ENCODE measurements at places on chromosomes 11 and 22.
A peak's percentile ranks its signal among the peaks of the same experiment; 100 is the strongest.

GRCh38 chr11:102306817-102307726 lies 10.2 kb upstream of the BIRC3 start:
- H3K27me3 ChIP-seq: no peaks in the 10 kb centered on the region
- H3K4me3 ChIP-seq: no peak overlapping the region
- peaks cover 4% of the 10 kb centered on the region for H3K4me1 ChIP-seq
- H3K27ac ChIP-seq: no peak overlapping the region

- H3K27ac ChIP-seq: no peak overlapping the region
- H3K27me3 ChIP-seq: no peaks in the 10 kb centered on the region
- H3K4me3 ChIP-seq: no peak overlapping the region
- no peak for DNase-seq
- peaks cover 18% of the 10 kb centered on the region for H3K4me1 ChIP-seq
Measured at GRCh38 chr11:11396301-11397035, 43.4 kb upstream of the CSNK2A3 start.

DNA sequence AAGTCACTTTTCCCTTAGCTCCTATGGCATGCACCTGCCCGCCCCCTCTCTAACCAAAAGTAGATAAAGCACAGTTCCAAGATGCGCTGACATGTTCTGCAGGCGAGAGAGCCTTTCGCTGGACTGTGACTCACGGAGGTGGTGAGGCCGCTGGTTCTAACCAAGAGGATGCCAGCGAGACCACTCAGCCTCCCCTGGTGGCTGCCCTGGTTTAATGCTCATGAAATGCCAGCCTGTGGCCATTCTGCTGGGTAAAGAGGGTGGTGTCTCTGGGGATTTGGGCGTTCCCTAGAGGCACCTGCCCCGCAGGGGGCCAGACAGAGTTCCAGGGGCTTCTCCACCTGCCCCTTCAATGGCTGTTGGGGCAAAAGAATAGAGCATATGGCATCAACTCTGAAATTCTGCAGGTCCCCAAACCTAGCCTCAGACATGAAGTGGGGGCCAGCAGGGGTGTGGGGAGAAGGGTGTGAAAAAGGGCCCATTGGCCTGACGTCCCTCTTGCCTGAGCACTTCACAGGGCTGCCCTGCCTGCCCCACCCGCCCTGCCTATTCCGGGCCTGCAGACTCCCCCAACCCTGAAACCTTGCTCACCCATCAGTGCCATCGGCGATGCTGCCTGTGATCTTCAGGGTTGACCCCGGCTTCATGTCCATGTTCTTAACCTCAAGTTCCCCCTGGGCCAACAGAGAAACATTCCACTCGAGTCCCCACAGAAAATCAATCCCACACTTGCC lies 8.5 kb downstream of the LGALS2 start:
- no peaks in the 10 kb centered on the region for H3K27me3 ChIP-seq
- peaks cover 10% of the 10 kb centered on the region for H3K4me1 ChIP-seq
- no peak for DNase-seq
- no peak overlapping the region for H3K27ac ChIP-seq
- H3K36me3 ChIP-seq: peaks cover 21% of the 10 kb centered on the region
- no peak overlapping the region for H3K4me3 ChIP-seq

DNA sequence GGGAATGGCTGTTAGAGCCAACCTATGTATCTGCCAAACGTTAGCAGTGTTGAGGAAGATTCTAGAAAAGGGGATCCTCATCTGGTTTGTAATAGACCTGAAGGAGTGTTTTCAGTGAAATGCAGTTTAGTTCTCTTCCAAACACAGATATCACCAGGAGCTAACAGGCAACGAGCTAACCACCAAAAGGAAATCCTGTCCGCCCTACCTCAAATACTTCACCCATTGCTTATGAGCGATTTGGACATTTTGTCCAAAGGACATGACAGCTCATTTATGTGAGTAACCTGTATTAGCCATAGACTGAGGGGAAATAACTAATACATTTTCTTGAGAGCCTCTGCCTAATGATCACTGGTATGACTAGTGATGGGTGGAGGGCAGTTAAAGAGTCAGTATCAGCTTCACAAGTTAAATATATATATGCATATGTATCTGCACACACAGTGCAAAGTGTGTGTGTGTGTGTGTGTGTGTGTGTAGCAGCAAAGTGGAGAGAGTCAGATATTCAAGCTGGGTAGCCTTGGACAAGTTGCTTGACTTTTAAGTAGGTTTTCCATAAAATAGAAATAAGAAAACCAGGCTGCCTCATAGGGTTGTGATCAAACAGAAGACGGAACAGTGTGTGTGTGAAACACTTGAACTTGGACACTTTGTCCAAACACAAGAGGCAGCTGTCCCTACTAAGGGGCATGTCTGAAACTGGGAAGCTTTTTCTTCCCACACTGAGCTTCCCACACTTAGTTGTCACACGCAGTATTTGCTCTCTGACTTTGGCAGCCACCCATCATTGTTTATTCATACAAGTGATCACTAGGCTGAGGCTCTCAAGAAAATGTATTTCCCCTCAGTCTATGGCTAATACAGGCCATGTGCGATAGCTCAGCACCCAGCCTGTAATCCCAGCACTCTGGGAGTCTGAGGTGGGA lies 940 bp upstream of the C11orf91 start:
- peaks cover 4% of the 10 kb centered on the region for H3K36me3 ChIP-seq
- H3K27ac ChIP-seq: peak overlapping the region; percentile 0
- H3K27me3 ChIP-seq: no peaks in the 10 kb centered on the region
- peak overlapping the region; percentile 85 for H3K4me3 ChIP-seq
- no peak for DNase-seq

DNA sequence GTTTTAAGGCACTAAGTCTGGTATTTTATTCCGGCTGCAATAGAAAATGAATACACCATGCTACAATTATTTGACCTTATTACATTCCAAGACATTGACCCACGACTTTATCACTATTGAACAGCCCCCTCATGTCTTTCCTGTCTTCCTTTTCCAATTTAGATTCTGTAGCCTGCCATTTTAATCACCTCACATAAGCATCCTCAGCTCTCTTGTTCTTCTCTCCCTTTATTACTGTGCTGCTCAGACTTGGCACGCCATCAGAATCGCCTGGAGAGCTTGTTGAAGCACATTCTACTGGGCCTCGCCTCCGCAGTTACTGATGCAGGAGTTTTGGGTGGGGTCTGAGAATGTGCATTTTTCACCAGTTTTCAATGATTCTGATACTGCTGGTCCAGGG lies 38.7 kb upstream of the SWAP70 start:
- H3K27me3 ChIP-seq: no peaks in the 10 kb centered on the region
- H3K4me1 ChIP-seq: peaks cover 8% of the 10 kb centered on the region
- no peak overlapping the region for H3K27ac ChIP-seq
- no peaks in the 10 kb centered on the region for H3K36me3 ChIP-seq
- no peak overlapping the region for H3K4me3 ChIP-seq

- no peaks in the 10 kb centered on the region for H3K27me3 ChIP-seq
- H3K36me3 ChIP-seq: no peaks in the 10 kb centered on the region
- H3K4me3 ChIP-seq: no peak overlapping the region
- H3K27ac ChIP-seq: no peak overlapping the region
- no peaks in the 10 kb centered on the region for H3K4me1 ChIP-seq
- no peak for DNase-seq
Measured at GRCh38 chr11:120649316-120649715, 137.8 kb downstream of the GRIK4 start.

DNA sequence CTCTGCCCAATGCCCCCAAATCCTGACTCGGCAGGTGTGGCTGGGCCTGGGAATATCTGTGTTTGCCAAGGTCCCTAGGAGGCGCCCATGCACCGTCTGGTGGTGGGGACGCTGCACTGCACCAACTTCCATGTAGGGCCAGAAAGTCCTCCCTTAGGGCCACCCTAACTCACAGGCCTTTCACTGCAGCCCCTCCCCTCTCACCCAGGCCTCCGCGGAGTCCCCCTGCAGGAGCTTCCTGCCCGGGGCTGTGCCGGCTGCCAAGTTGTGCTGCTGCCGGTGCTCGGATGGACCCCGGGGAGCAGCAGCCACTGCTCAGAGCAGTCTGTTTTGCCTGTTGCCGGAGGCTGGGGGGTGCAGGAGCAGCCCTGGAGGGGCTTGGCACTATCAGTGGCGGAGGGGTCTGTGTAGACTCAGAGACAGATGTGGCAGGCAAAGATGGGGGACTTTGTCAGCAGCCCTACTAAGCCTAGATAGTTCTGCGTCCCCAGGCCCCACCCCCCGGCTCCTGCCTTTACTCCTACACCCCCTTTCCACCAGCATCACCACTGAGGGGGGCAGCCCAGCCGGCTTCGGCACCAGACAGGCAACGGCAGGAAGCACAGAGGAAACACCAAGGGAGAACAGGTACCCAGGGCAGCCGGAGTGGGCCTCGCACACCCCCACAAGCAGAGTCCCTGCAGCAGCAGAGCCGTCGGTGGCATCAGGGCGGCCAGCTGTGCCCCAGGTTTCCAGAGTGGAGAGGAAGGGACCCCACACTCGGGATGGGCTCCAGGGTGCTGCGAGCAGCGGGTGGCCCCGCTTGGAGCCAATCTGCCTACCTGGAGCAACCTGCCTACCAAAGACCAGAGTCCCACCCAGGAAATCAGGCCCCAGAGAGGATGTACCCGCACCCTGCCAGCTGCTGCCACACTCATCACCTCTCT lies 124.3 kb downstream of the TRIM29 start:
- no peak overlapping the region for H3K27ac ChIP-seq
- no peaks in the 10 kb centered on the region for H3K4me1 ChIP-seq
- no peaks in the 10 kb centered on the region for H3K27me3 ChIP-seq
- DNase-seq: no peak
- H3K36me3 ChIP-seq: no peaks in the 10 kb centered on the region
- no peak overlapping the region for H3K4me3 ChIP-seq

GRCh38 chr11:114344494-114344893 lies 48.3 kb downstream of the NNMT start:
- H3K4me3 ChIP-seq: no peak overlapping the region
- no peaks in the 10 kb centered on the region for H3K36me3 ChIP-seq
- DNase-seq: no peak
- H3K27me3 ChIP-seq: no peaks in the 10 kb centered on the region
- H3K27ac ChIP-seq: no peak overlapping the region

GRCh38 chr11:133413703-133414102 lies 118.6 kb downstream of the OPCML start:
- no peak overlapping the region for H3K4me3 ChIP-seq
- H3K36me3 ChIP-seq: no peaks in the 10 kb centered on the region
- no peaks in the 10 kb centered on the region for H3K27me3 ChIP-seq

GRCh38 chr11:119796363-119797060 lies 67.5 kb upstream of the NECTIN1 start:
- H3K4me3 ChIP-seq: no peak overlapping the region
- no peaks in the 10 kb centered on the region for H3K27me3 ChIP-seq
- H3K36me3 ChIP-seq: no peaks in the 10 kb centered on the region
- DNase-seq: no peak
- no peak overlapping the region for H3K27ac ChIP-seq

DNA sequence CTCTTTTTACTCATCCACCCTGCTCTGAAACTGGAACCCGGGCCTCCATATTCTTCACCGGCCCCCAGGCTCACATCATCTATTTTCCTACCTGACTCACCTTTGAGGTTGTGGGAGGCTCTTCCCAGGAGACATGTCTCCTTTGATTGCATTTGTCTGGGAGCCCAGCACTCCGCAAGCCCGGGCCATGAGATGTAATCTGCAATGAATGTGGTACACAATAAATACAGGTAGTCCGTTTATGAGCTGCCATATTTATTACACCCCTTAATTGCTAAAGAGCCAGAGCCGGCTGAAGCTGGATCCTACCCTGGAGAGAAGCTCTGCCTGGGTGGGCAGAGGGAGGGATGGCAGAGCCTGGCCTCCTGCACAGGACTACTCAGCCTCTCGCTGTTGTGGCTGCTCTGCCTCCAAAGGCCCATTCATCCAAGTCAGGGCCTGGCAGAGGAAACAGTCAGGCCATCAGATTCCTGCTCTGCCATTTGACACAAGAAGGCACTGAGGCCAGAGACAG lies 49.5 kb downstream of the TP53I11 start:
- no peaks in the 10 kb centered on the region for H3K27me3 ChIP-seq
- H3K4me3 ChIP-seq: no peak overlapping the region
- no peak for DNase-seq
- no peaks in the 10 kb centered on the region for H3K36me3 ChIP-seq

DNA sequence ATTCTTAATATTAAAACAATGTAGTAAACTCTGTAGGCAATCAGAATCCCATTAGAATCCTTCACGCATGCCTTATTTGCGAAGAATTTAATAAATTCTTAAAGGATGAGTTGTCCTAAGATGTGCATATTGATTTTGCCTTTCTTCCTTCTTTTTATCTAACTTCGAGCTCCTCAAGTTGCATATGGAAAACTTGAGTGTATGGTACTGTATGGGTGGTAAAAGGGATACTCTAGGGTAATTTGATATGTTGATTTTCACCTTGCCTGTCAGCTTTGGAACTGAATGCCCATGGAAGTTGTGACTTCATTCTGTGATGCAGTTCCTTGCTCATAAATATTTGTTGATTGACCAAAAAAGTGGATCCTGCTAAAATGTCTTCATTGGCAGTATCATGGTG lies 193.8 kb downstream of the DDX10 start:
- H3K36me3 ChIP-seq: no peaks in the 10 kb centered on the region
- H3K4me3 ChIP-seq: no peak overlapping the region
- no peaks in the 10 kb centered on the region for H3K27me3 ChIP-seq

- H3K36me3 ChIP-seq: peaks cover 18% of the 10 kb centered on the region
- H3K27ac ChIP-seq: no peak overlapping the region
- H3K4me1 ChIP-seq: peaks cover 15% of the 10 kb centered on the region
- H3K4me3 ChIP-seq: no peak overlapping the region
- no peak for DNase-seq
Measured at GRCh38 chr11:74255741-74256375, 55.6 kb downstream of the P4HA3 start.

- no peak overlapping the region for H3K4me3 ChIP-seq
- no peaks in the 10 kb centered on the region for H3K27me3 ChIP-seq
- H3K36me3 ChIP-seq: peaks cover 33% of the 10 kb centered on the region
- H3K4me1 ChIP-seq: no peaks in the 10 kb centered on the region
Measured at GRCh38 chr11:3104961-3105790, 48.0 kb upstream of the CARS1 start.

GRCh38 chr22:17314487-17314886 lies 54.8 kb upstream of the CECR2 start:
- H3K4me1 ChIP-seq: no peaks in the 10 kb centered on the region
- no peak overlapping the region for H3K27ac ChIP-seq
- H3K27me3 ChIP-seq: no peaks in the 10 kb centered on the region
- H3K4me3 ChIP-seq: no peak overlapping the region
- no peak for DNase-seq
- H3K36me3 ChIP-seq: no peaks in the 10 kb centered on the region

GRCh38 chr11:20097319-20098221 lies 62.7 kb downstream of the DBX1 start:
- peaks cover 81% of the 10 kb centered on the region for H3K4me1 ChIP-seq
- peak overlapping the region; percentile 85 for H3K27ac ChIP-seq
- no peaks in the 10 kb centered on the region for H3K27me3 ChIP-seq
- peaks cover 75% of the 10 kb centered on the region for H3K36me3 ChIP-seq

GRCh38 chr11:101866619-101867491 lies 48.0 kb upstream of the CEP126 start:
- H3K4me1 ChIP-seq: peaks cover 14% of the 10 kb centered on the region
- no peak for DNase-seq
- no peak overlapping the region for H3K4me3 ChIP-seq
- no peak overlapping the region for H3K27ac ChIP-seq
- H3K27me3 ChIP-seq: no peaks in the 10 kb centered on the region

DNA sequence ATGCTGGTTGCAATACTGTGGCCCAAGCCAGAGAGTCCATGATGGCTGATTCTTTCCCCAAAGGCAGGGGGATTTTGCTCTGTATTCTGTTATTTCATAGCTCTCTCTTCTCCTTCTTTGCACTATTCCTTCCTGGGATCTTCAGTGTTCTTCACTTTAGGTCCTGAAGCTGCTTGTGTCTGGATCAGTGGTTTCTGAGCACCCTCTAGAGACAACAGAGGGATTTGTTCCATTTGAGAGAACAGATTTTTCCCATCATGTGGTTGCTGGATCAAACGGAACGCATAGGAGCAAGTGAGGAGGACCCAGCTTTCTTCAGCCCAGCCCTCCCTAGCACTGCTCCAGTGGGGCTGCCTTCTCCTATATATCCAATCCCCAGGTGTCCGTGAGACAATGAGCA lies 68.7 kb upstream of the SYN3 start:
- H3K36me3 ChIP-seq: no peaks in the 10 kb centered on the region
- H3K27me3 ChIP-seq: no peaks in the 10 kb centered on the region
- no peak overlapping the region for H3K4me3 ChIP-seq
- no peak for DNase-seq
- no peaks in the 10 kb centered on the region for H3K4me1 ChIP-seq
